LHCN-M2 (cell line): ENCODE measurements at places on chromosomes 5 and 9.
A peak's percentile ranks its signal among the peaks of the same experiment; 100 is the strongest.

DNA sequence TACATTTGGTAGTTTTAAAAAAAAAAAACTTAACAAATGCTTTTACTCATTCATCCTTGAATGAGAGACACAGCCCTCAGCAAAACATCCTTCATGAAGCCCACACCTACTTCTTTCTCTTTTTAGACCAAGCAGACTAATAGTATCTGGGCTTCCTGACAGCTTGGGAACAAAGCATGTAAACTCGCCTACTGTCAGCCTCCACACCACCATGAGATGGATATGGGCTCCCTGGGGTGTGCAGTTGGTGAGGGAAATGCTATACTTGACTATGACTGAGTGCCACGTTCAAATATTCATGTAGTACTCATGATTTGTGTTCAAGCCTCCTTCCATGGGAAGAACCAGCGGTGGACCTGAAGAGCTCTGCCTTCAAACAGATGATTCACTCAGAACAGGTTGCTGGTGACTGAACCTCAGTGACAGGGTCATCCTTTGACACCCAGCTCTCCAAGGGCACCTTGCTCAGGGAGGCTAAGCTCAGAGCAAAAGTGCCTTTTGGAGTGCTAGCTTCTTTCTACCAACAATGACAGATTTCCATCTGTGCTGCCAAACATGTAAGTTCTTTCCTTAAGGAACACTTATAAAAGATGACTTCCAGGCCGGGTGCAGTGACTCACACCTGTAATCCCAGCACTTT, 36.8 kb downstream of the SLC22A5 start:
- DNase-seq = no peak

GRCh38 chr9:7206221-7206758, 448.5 kb downstream of the KDM4C start:
- DNase-seq = no peak

- DNase-seq = no peak
These were observed 51.0 kb downstream of the MTAP start for GRCh38 chr9:21853414-21853813.

- DNase-seq = peak; percentile 66
These were observed 130.1 kb upstream of the FST start for GRCh38 chr5:53350368-53350767.

DNA sequence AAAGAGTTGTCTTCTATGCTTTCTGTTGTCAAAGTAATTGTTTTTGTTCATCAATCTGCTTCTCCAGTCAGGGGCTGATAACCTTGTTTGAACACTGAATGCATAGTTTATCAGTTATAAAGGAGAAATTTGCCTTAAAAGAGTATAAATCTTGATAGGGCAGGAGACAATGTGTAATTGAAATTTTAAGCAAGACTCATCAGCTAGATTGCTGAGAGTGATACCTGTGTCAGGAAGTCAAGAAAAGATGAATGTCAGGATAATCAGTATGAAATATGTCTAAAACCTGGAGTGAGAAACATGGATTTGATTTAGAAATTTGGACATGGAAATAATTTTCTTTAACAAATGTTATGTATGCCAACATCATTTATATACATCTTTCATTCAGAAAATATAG, 1258.1 kb downstream of the EFNA5 start:
- no peak for DNase-seq

DNA sequence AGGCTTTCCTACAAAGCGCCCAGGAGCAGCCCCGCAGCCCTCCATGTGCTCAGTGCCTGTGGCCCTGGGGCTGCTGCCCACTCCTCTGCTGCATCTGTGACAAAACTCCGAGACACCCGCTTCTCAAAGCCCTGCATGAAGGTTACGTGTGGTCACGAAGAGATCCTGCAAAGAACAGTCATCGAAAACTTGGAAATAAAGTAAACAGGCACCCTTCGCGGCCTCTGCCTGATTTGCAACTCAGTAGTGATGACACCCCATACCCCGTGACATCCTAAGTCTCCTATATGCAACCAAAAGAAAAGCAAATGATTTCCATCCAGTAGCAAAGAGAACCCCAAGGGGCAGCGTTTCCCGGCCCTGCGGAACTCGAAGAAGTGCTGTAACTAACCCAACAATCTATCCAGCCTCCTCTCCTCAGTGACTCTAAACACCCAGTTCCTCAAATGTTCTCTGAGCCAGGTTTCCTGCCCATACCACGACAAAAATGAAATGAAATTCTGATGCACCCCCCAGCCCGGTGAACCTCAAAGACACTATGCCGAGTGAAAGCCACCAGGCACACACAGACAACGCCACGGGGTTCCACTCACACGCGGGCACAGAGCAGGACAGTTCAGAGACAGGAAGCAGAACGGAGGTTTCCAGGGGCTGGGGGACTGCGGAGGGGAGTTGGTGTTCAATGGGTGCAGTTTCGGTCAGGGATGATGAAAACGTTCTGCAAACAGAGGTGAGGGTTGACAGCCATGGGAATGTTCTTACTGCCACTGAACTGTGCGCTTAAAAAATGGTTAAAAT, 19.0 kb downstream of the NACC2 start:
- no peak for DNase-seq

DNA sequence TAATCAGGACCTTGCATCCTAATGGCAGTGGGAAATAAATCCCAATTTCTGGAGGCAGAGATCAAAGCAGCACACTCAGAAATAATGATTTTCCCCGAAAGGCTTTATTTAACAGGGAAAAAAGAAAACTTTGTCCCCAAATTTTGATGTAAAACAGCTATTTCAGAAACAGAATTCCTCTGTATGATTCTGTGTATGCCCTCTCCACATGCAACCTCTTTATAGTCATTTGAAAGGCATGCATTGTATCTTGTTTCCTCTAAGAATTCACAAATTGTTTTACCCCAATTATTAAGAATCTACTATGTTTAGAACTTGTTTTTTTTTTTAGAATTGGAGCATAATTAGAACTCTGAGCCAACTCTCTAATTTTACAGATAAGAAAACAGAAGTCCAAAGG, 2.7 kb upstream of the PTAR1 start:
- peak; percentile 21 for DNase-seq

DNA sequence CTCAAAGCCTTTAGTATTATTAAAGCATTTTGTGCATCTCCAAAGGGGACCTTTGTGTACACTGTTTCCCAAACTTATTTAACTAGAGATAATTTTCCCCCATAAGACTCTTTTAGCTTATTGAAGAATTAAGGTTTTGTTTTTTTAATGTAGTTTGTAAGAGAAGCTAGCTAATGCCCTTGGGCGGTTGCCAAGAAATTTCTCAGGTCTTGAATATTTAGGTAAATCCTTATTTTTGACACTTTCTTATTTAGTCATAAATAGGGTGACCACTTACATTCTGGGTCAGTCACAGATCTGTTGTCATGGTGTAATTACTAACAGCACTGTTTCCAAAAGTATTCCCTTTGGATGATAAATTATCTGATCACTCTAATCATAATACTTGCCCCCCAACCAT, 27.2 kb downstream of the TNFAIP8 start:
- no peak for DNase-seq

DNA sequence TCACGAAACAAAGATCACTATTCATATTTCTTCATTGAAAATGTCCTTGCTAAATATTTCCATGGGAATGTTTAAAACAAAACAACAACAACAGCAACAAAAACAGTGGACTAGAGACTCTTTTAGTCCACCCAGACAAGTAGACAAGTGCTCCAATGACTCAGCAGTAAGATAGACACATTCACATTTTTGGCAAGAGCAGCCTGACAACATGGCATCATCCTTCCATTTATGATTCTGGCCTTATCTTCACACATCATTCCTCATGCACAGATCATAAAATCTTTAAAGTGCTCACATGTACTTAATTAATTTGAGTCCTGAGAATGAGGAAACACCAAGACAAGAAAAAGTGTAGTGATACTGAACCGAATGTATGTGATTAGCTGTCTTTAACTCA, 132.6 kb upstream of the PDE4D start:
- no peak for DNase-seq

DNA sequence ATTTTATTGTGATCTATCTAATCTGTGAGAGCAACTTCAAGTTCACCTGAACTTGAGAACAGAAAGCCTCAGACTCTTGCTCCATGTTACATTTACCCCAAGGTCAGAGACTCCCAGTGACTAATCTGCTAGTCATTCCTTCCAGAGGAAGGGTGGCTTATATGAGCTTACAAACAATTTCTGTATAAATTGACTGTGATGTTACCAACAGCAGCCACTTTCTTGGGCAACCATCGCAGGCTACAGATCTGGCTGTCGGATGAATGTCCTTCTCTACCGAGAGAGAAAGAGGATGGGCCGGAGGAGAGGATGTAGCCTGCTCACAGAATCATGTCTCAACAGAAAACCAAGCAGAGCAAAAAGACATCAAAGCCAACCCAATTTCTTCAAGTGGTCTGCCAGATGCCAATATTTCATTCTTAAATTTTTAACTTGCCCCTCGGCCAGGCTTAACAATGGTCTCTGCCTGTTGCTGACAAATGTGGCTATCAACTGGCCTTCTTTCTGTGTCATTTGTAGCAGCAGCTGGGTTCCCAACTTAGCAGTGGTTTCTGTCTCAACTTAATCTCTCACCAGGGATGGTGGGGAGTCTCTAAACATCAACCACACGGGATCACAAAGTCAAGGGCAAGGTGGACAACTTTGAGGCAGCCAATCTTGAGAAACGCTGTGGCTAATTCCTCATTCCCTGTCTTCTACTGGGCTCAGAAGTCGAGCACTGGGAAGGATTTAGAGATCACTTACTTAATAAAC, 81.3 kb downstream of the RAPGEF1 start:
- peak; percentile 92 for DNase-seq

- no peak for DNase-seq
These were observed 16.1 kb upstream of the AHRR start for GRCh38 chr5:305459-305858.

- peak; percentile 5 for DNase-seq
These were observed 98.1 kb downstream of the DIRAS2 start for GRCh38 chr9:90544488-90544887.

DNA sequence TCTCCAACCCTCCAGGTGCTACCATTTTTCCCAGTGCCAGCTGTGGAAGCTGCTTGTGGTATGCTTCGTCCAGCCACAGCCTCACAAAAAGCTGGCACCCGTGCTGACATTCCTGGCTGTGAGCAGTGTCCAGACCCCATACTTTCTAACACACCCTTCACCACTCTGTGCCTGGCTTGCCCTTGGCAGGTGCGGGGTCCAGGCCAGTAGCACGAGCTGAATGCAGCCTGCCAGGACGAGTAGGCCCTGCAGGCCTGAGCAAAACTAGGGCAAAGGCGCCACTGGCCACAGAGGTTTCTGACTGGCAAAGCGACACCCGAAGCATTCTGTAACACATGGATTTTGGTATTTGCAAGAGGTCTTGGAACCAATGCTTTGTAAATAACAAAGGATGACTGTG, 26.0 kb upstream of the GHR start:
- no peak for DNase-seq

GRCh38 chr5:1874771-1875220, 7.9 kb downstream of the IRX4 start:
- no peak for DNase-seq

- DNase-seq = no peak
These were observed 60.1 kb downstream of the SEMA6A start for GRCh38 chr5:116514421-116514970.

DNA sequence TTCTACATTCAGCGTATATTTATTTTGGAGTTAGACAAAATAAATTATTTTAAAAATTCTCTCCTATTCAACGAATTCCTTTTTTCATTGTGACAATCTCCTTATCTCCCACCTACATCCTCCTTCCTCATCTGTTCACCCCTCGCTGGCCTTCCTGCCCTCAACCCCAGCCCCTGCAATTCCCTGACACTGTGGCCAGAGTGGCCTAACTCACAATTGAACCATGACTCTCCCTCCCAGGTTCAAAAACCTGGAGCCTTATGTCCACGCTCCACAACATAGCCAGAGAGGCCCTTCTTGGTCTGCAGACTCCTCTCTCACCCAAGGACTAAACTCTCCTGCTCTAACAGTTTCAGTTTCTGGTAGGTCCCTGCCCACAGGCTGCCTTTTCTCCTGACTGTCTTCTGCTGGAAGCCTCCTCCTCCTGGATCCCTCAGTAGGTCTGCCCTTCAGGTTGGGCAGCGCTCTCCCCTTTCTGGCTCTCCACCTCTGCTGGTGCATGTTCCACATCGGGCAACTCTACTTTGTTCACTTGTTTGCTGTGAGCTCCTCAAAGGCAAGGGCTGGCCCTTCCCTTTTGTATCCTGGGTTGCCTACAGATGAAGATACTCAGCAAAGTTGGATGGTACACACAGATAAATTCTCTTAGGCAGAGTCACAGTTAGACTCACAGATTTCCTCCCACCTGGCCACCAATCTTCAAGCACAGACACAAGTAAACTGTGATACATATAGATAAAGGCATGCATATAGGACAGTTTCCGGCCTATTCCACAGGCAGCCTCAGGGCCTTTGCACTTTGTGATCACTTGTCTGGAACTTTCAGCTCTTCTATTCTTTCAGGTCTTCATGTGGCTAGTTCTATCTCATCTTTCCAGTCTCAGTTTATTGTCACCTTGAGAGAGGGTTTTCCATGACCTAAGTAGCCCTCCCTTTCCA, 19.8 kb upstream of the MYORG start:
- no peak for DNase-seq

- peak; percentile 21 for DNase-seq
These were observed 393 bp downstream of the SH3GLB2 start for GRCh38 chr9:129027685-129028191.

DNA sequence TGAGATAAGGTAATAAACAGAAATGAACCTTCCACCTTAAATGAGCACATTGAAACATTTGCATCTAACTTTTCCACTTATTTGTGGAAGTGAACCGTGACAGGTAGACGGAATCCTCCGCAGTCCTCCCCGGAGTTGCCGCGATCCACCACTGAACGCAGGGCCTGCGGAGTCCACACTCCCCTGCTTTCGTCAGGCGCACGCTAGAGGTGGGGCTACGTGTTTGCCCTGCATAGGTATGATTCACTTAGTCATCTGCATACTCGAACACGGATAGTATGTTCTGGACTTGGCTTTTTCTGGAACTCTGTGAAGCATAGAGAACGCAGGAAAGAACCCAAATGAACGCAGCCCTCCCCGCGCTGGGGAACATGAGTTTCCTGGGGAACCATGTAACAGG, 272.8 kb upstream of the IRX4 start:
- no peak for DNase-seq

- no peak for DNase-seq
These were observed 233.5 kb downstream of the RFX3 start for GRCh38 chr9:3292311-3292710.

DNA sequence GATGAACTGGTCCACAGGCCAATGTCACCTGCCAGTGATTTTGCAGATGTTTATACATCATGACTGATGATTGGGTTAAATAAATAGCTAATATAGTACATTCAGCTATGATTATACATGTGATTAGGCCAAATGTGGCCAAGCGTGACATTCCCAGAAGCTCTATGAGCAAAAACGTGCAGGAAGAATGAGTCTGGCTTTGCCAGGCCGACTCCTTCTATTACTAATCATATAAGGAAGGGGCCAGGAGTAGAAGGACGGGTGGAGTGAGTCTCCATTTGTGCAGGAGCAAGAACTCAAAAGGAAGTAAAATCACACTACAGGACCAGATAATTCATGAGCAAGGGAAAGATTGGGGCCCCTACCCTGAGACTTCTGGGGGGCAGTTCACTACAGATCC, 178.2 kb downstream of the ROR2 start:
- DNase-seq = no peak

- peak; percentile 37 for DNase-seq
These were observed 14.1 kb upstream of the SFXN1 start for GRCh38 chr5:175464074-175464941.

GRCh38 chr5:20088361-20088760, 100.4 kb upstream of the CDH18 start:
- no peak for DNase-seq

GRCh38 chr5:107263387-107264018, 407.2 kb downstream of the EFNA5 start:
- DNase-seq = no peak
